ENCODE measurements at places on chromosomes 7 and 10.

DNA sequence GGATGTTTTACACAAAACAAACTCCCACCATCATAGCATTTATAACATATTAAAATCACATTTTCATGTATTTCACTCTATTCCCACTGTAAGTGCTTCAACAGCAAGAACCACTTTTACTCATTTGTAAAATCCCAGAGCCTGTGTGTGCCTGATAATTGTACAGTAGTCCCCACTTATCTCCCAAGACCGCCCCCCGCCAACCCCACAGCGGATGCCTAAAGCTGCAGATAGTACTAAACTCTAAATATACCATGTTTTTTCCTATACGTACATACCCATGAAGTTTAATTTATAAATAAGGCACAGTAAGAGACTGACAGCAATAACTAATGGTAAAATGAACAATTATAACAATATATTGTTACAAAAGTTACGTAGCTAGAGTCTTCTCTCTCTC is 33.5 kb downstream of the EZH2 start:
- DNase-seq: no peak

GRCh38 chr10:10256860-10257259 is 760.8 kb upstream of the CELF2 start:
- DNase-seq: no peak

- no peak for DNase-seq
Measured at GRCh38 chr10:110401401-110402076, 96.2 kb upstream of the DUSP5 start.

DNA sequence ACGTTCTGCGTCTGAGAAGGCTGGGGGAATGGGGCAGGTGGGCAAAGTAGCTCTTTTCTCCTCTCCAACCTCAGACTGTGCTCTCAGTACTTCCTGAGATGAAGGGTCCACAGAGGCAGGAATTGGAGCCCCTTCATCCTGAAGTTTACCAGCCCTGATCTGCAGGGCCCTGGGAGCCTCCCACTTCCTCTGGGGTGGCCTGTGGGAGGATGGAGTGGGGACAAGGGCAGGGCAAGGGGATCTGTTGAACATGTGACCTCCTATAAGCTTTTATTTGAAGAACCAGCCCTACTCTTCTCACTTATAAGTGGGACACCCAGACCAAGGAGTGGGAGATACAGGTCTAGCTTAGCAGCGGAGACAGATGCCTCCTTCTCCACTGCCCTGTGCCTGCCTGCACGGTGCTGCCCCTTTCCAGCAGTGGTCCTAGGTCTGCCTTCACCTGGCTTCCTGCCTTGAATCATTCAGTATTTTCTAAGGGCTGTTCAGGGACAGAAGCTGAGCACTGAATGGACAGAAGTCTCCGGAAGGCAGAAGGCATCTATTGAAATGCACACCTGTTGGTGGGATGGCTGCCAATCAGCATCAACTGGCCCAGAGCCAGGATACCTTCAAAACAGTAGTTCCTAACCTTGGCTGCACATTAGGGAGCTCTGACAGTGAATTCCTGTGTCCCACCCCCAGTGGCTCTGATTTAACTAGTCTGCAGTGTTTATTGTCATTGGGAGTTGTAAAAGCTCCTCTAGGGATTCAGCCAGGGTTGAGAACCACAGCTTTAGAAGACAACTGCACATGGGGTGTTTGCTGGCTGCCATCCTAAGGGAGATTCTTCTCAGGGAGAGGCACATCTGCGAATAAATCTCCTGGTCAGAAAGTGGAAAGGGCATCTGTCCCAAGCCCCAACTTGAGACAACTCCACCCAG is 2.7 kb upstream of the ARHGAP22 start:
- DNase-seq: no peak

DNA sequence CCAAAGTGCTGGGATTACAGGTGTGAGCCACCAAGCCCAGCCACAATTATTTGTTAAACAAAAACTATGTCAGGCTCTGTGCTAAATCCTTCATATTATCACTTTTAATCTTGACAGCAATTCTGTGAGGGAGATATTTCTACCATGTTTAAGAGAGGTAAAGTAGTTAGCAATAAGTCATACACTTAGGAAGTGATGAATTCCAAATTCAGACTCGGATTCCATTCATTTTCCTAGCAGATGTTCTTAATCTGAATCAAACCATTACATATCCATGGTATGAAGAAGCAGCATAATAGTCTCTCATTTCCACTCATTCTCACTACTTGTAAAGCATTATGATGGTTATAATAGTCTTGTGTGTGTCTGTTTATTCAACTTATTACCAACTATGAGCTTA is 2.9 kb upstream of the CD36 start:
- DNase-seq: no peak

- DNase-seq: peak; percentile 47
Measured at GRCh38 chr10:69318867-69319727, 40.8 kb downstream of the HK1 start.

- no peak for DNase-seq
Measured at GRCh38 chr7:104820836-104821535, 193.0 kb upstream of the KMT2E start.

DNA sequence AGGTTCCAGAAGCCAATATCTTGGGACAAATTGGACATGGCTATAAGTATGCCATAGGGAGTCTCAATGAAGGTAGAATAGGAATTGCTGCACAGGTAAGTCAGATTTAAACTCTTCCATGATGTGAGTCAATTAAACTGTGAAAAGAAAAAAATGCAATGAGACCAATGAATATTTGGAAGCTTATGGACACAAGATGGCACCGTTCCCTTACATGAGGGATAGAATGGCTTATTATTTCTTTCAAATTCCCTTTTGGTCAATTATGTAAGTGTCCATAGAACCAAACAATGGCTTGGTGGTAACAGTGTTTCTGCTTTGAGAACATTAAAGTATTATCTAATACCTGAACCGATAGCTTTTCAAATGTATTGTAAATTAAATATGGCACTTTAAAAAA is 35.6 kb downstream of the ACADSB start:
- no peak for DNase-seq

- no peak for DNase-seq
Measured at GRCh38 chr7:21429786-21430574, 2.1 kb downstream of the SP4 start.

DNA sequence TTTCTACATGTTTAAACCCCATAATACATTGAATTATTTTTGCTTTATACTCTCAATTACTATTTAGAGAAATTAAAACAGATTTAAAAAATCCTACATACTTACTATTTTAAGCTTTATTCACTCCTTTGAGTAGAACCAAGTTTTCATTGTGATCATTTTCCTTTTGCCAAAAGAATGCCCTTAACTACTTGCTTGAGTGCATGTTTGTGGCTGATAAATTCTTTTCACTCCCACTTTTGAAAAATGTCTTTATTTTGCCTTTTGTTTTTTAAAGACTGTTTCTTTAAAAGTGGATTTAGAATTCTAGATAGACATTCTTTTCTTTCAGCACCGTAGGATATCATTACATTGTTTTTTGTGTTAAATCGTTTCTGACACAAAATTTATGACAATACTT is 22.3 kb upstream of the AGR3 start:
- DNase-seq: no peak

- DNase-seq: no peak
Measured at GRCh38 chr10:122329416-122329815, 45.1 kb upstream of the PLEKHA1 start.

- DNase-seq: no peak
Measured at GRCh38 chr10:132104471-132105301, 38.9 kb downstream of the JAKMIP3 start.

GRCh38 chr10:112728997-112729396 is 221.1 kb upstream of the TCF7L2 start:
- no peak for DNase-seq

GRCh38 chr10:109062371-109062770 is 860.9 kb downstream of the XPNPEP1 start:
- no peak for DNase-seq

DNA sequence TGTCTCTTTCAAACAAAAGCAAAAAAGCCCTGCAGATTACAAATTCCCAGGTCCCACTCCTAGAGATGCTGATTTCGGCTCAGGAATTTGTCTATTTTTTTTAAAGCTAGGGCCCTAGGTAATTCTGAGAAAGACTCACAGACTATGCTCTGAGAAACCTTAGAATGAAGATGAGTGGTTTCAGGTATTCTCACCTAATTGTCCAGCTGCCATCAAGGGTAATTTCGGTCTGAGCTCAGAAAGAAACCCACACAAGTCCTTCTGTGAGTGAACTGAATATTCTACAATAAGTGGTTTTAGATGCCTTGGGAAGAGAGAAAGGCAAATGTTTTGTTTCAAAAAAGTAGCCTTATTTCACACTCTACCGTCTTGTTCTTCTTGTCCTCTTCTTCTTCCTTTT is 45.7 kb downstream of the DCLRE1A start:
- no peak for DNase-seq

- no peak for DNase-seq
Measured at GRCh38 chr7:4102231-4102841, 579.8 kb upstream of the FOXK1 start.

DNA sequence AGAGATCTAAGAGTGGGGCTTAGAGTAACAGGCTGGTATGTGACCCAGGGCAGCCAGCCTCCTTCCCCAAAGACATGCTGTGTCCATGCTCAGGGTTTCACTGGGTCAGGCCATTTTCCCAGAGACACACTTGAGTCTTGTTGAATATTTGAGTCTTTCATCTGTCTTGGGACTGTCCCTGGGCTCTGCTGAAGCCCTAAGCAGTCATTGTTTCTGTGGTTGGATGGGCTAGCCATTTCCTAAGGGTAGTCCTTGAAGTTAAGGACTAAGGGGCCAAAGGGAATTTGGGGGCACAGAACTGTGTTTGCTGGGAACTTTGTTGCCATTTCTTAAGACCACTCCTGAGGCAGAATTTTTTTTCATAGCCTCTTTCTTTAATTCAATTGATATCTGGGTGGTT is 98.4 kb upstream of the SAMD8 start:
- DNase-seq: no peak

GRCh38 chr10:60722623-60723022 is 55.7 kb upstream of the CDK1 start:
- DNase-seq: no peak

GRCh38 chr7:12178317-12178716 is 32.8 kb upstream of the TMEM106B start:
- no peak for DNase-seq
